A549 treated with ZK216348 at 1 μM for 4 hours (cell line): ENCODE measurements at places on chromosomes 12 and 14. TPM values are rescaled to one million over a fixed set of nuclear protein-coding genes. Genes with fewer than 3 reads are reported as not detected.

Gene TAS2R31
- 0.33 TPM in 1 of 5 replicates, not detected in the others for total RNA-seq

Gene HECTD4
- 10.6 to 15.9 TPM (median 12.3 TPM) in 5 replicates for total RNA-seq

Gene AKAP5
- 0.27 to 0.68 TPM (median 0.41 TPM) in 5 replicates for total RNA-seq

Gene CLEC4C
- total RNA-seq: not detected in 5 replicates

Gene GYS2
- total RNA-seq: 0.05 to 0.15 TPM (median 0.09 TPM) in 3 of 5 replicates, not detected in the others

Gene OVCH1
- not detected in 5 replicates for total RNA-seq

Gene NUAK1
- total RNA-seq: 7.2 to 8.8 TPM (median 8.5 TPM) in 5 replicates

Gene APOF
- not detected in 5 replicates for total RNA-seq

Gene KLHL33
- not detected in 5 replicates for total RNA-seq

Gene PZP
- total RNA-seq: not detected in 5 replicates

Gene SLC39A9
- 34.5 to 46.9 TPM (median 38.2 TPM) in 5 replicates for total RNA-seq

Gene LMNTD1
- total RNA-seq: not detected in 5 replicates

Gene OS9
- 109 to 127 TPM (median 117 TPM) in 5 replicates for total RNA-seq

Gene C12orf56
- total RNA-seq: 0.12 TPM in 1 of 5 replicates, not detected in the others

Gene SDS
- total RNA-seq: 0.40 to 1.5 TPM (median 1.2 TPM) in 5 replicates

Gene SLC25A21
- 0.34 to 2.3 TPM (median 0.75 TPM) in 5 replicates for total RNA-seq

Gene MEG3
- total RNA-seq: 40.4 to 74.4 TPM (median 63.5 TPM) in 5 replicates
